A549 (cell line): ENCODE measurements at places on chromosomes 12 and 14. TPM values are rescaled to one million over a fixed set of nuclear protein-coding genes. Genes with fewer than 3 reads are reported as not detected.

The GPR135 gene
- polyA plus RNA-seq, result 1.5 to 2.0 TPM (median 1.7 TPM) in 3 replicates

The DRAM1 gene
- polyA plus RNA-seq, result 39.1 to 41.2 TPM (median 41.0 TPM) in 3 replicates

The RPL10L gene
- polyA plus RNA-seq, result not detected in 3 replicates

The VIPAS39 gene
- 14.9 to 15.3 TPM (median 14.9 TPM) in 3 replicates for polyA plus RNA-seq

The KRT75 gene
- polyA plus RNA-seq, result not detected in 3 replicates

The SOAT2 gene
- 0.09 to 0.21 TPM (median 0.16 TPM) in 3 replicates for polyA plus RNA-seq

The IAPP gene
- polyA plus RNA-seq, result 0.09 TPM in 1 of 3 replicates, not detected in the others

The LALBA gene
- not detected in 3 replicates for polyA plus RNA-seq

The IGF1 gene
- 0.01 TPM in 1 of 3 replicates, not detected in the others for polyA plus RNA-seq

The GPR162 gene
- polyA plus RNA-seq, result 1.7 to 2.4 TPM (median 1.7 TPM) in 3 replicates

The B4GALNT1 gene
- 33.2 to 35.1 TPM (median 33.4 TPM) in 3 replicates for polyA plus RNA-seq

The WSCD2 gene
- polyA plus RNA-seq, result not detected in 3 replicates

The INTS13 gene
- polyA plus RNA-seq, result 30.9 to 39.7 TPM (median 34.9 TPM) in 3 replicates

The DAD1 gene
- polyA plus RNA-seq, result 314 to 317 TPM (median 317 TPM) in 3 replicates

The KRT77 gene
- not detected in 3 replicates for polyA plus RNA-seq

The CFAP251 gene
- 0.66 to 1.2 TPM (median 0.94 TPM) in 3 replicates for polyA plus RNA-seq

The SUOX gene
- polyA plus RNA-seq, result 10.8 to 13.6 TPM (median 13.5 TPM) in 3 replicates

The NGB gene
- polyA plus RNA-seq, result not detected in 3 replicates

The AQP6 gene
- 0.04 to 0.21 TPM in 2 of 3 replicates, not detected in the other for polyA plus RNA-seq

The TAS2R9 gene
- polyA plus RNA-seq, result not detected in 3 replicates

The CCDC198 gene
- polyA plus RNA-seq, result 7.1 to 8.1 TPM (median 7.8 TPM) in 3 replicates

The DNAI7 gene
- polyA plus RNA-seq, result 0.29 to 0.66 TPM (median 0.36 TPM) in 3 replicates

The CCDC175 gene
- polyA plus RNA-seq, result not detected in 3 replicates

The NTS gene
- 58.7 to 101 TPM (median 85.4 TPM) in 3 replicates for polyA plus RNA-seq

The CISTR gene
- polyA plus RNA-seq, result not detected in 3 replicates

The DAO gene
- not detected in 3 replicates for polyA plus RNA-seq
